H4 (cell line): ENCODE measurements at places on chromosomes 7 and 10. TPM values are rescaled to one million over a fixed set of nuclear protein-coding genes. Genes with fewer than 3 reads are reported as not detected.

Gene PON3
- not detected in 2 replicates for total RNA-seq

Gene PCDH15
- total RNA-seq: 0.35 TPM in 1 of 2 replicates, not detected in the other

Gene ZNF282
- 7.4 and 17.7 TPM in 2 replicates for total RNA-seq

Gene TAS2R5
- not detected in 2 replicates for total RNA-seq

Gene ADK
- 29.2 and 33.5 TPM in 2 replicates for total RNA-seq

Gene PNLIPRP3
- not detected in 2 replicates for total RNA-seq

Gene NPC1L1
- 0.10 TPM in 1 of 2 replicates, not detected in the other for total RNA-seq

Gene SUN3
- total RNA-seq: 1.1 and 8.6 TPM in 2 replicates

Gene OR2A12
- not detected in 2 replicates for total RNA-seq

Gene SPDYE16
- total RNA-seq: not detected in 2 replicates

Gene CALCR
- not detected in 2 replicates for total RNA-seq

Gene STEAP1B
- total RNA-seq: 1.0 and 1.1 TPM in 2 replicates

Gene FBXL15
- total RNA-seq: 7.3 and 10.3 TPM in 2 replicates

Gene PCGF6
- 12.0 and 14.9 TPM in 2 replicates for total RNA-seq

Gene LRIT1
- total RNA-seq: not detected in 2 replicates

Gene RHBDD2
- 67.3 and 96.3 TPM in 2 replicates for total RNA-seq

Gene MLLT10
- total RNA-seq: 7.9 TPM in 2 replicates

Gene TET1
- total RNA-seq: 2.0 TPM in 2 replicates

Gene EBLN1
- total RNA-seq: not detected in 2 replicates

Gene CNPY4
- total RNA-seq: 31.9 and 33.1 TPM in 2 replicates

Gene RSPH10B2
- total RNA-seq: 0.06 TPM in 1 of 2 replicates, not detected in the other

Gene OPALIN
- not detected in 2 replicates for total RNA-seq

Gene SLC26A5
- total RNA-seq: not detected in 2 replicates

Gene SFTPA1
- total RNA-seq: not detected in 2 replicates

Gene TAS2R41
- total RNA-seq: not detected in 2 replicates

Gene CYP2C8
- total RNA-seq: not detected in 2 replicates

Gene SRRM3
- 3.8 and 4.8 TPM in 2 replicates for total RNA-seq

Gene FFAR4
- total RNA-seq: not detected in 2 replicates

Gene ANXA11
- 51.6 and 65.3 TPM in 2 replicates for total RNA-seq
